ENCODE measurements at places on chromosomes 11 and 22. TPM values are rescaled to one million over a fixed set of nuclear protein-coding genes. Genes with fewer than 3 reads are reported as not detected.

The CALCA gene
- not detected for total RNA-seq

The KRTAP5-8 gene
- 0.32 TPM for total RNA-seq

The IGSF9B gene
- total RNA-seq: 0.64 TPM

The ABCC8 gene
- total RNA-seq: 10.5 TPM

The ART1 gene
- not detected for total RNA-seq

GRCh38 chr11:105407101-105407500, 202.8 kb upstream of the GRIA4 start:
- DNase-seq: no peak

DNA sequence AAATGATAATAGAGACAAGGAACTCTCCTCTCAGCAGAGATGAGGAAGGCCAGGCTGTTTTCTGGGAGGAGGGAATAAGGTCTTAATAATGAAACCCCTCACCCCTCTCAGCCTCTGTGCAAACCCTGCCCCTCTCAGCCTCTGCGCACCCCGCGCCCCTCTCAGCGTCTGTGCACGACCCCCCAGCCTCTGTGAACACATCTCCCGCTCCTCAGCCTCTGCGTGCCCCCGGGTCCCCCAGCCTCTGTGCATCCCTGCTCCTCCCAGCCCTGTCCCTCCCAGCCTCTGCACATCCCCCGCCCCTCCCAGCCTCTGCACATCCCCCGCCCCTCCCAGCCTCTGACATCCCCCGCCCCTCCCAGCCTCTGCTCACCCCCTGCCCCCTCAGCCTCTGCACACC, 837.8 kb downstream of the TBC1D22A start:
- no peak for DNase-seq

- no peak for DNase-seq
These were observed 13.8 kb downstream of the BMAL1 start for GRCh38 chr11:13291361-13291760.
